ENCODE measurements at places on chromosomes 3 and 15.

DNA sequence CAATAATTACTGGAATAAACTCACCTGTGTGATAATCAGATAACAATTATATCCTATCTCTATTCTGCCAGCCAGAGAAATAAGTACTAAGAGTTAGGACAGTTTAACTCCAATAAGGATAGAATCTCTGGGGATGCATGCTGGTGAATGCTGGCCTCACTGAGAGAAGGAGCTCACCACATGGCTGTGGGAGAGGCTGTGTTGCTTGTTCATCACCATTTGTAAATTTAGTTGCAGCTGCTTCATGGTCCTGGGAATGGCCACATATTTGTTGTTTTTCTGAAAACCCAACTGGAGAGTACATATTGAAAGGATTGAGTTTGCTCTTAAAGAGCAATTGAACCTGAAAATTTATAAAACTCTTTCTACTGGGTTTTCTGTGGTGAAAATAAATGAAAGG lies 207.3 kb downstream of the NECTIN3 start:
- no peak for DNase-seq

DNA sequence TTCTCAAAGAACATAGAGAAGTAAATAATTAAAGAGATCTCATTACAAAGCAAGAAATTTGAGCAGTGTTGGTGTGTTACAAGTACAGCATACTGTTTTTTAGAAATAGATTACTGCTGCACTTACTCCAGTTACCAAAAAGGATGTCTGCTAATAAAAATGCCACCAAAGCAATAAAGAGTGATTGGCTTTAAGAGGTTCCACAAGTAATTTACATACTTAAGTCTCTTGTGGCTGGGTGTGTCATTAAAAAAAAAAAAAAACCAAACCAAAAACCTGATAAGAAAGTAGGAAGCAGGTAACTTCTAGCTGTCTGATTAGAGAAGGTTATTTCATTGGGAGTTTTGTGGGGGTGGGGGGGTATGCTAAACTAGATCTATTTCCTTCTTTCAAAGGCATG lies 15.2 kb downstream of the RAB11A start:
- DNase-seq = no peak

- DNase-seq = no peak
Measured at GRCh38 chr15:51737522-51738305, at the start of gene LYSMD2. LYSMD2 (minus strand) TSS chr15:51737655; CDS start chr15:51737622, 33 bp downstream.

- DNase-seq = no peak
Measured at GRCh38 chr3:63724987-63725386, 72.5 kb downstream of the SNTN start.

DNA sequence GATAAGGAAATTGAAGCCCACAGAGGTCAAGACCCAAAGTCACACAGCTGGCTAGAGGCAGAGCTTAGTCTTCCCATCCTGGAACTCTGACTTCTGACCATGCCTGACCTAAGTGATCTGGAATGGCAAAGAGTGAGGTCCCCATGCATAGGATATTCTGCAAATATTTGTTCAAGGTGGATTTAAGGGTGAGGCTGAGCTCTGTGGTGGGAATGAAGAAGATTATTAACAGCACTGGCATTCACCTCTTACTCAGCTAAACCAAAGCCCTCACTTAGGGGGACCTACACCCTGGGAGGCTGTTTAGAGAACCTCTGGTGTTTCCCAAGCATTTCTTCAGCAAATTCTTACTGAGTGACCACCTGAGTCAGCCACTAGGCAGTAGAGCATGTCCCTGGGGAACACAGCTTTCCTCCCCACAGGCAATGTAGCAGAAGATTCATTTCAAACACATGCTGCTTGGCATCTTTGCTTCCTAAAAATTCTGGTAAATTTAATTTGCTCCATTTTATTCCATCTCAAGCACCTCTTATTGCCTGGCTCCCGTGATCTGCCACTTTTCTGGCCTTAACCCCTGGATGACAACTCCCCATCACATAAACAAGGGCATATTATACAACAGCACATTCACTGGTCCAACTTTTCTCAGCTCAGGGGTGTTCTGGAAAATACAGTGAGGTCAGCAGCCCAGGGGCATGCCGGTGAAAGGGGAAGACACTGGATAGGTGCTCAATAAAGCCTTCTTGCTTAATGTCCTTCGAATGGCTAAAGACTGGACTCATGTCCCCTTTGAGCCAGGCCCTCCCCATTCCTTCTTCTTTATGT lies 176.0 kb downstream of the ABHD5 start:
- DNase-seq = no peak

DNA sequence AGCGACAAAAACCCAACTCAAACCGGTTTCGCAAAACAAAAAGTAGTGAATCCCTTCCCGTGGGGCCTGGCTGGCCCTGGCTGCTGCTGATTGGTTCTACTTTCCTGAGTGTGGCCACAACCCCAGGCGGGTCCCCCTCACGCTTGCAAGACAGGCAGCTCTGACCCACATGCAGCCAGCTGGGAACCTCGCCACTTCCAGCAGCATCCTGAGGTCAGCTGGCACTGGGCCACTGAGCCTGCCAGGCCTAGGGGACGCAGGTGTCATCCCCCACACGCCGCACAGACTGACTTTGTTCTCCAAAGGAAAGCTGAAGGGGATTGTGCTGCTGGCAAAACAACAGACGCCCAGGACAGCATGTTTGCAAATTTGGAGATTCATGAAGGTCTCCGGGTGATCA lies 111.1 kb downstream of the TPRA1 start:
- DNase-seq = no peak

DNA sequence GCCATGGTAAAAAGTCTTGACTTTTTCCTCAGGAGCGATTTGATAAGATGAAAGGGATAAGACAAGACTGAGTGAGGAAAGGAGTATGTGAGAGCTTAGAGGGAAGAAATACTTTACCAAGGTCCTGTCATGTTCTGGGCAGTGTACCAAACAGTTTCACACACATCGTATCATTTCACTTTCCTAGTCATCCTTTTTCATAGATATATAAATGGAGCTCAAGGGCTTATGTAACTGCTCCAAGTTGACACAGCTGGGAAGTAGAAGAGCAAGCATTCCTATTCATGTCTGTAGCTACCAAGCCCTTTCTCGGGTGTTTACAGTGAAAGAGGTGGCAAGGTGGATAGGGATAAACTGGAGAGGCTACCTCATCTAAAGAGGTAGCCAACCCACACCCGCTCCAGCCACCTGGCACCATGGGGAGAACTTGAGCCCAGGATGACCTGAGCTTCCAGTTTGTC lies 57.4 kb downstream of the MRPS25 start:
- no peak for DNase-seq

GRCh38 chr3:62184559-62184958 lies 188.8 kb downstream of the FEZF2 start:
- DNase-seq = no peak

- no peak for DNase-seq
Measured at GRCh38 chr3:6189384-6189783, 671.5 kb upstream of the GRM7 start.

- no peak for DNase-seq
Measured at GRCh38 chr3:32819551-32820348, 2.0 kb downstream of the TRIM71 start.

DNA sequence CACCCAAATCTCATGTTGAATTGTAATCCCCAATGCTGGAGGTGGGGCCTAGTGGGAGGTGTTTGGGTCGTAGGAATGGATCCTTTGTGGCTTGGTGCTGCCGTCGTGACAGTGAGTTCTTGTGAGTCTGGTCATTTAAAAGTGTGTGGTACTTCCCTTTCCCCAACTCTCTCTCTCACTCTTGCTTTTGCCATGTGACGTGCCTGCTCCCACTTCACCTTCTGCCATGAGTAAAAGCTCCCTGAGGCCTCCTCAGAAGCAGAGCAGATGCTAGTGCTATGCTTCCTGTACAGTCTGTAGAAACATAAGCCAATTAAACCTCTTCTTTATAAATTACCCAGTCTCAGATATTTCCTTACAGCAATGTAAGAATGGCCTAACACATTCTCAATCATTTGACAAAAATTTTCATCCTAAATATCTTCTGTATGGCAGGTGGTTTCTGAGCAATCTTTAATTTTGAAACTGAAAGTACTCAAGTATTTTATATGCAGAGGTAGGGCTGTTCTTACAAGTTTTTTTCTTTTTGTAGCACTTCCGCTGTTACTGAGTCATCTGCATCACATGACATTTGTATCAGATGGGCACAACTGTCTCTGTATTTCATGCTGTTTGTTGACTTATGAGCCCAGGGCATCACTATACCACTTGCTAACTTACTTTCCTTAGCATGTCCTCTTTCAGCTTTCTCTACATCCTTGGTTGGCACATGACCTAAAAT lies 8.8 kb downstream of the RPL39L start:
- no peak for DNase-seq

DNA sequence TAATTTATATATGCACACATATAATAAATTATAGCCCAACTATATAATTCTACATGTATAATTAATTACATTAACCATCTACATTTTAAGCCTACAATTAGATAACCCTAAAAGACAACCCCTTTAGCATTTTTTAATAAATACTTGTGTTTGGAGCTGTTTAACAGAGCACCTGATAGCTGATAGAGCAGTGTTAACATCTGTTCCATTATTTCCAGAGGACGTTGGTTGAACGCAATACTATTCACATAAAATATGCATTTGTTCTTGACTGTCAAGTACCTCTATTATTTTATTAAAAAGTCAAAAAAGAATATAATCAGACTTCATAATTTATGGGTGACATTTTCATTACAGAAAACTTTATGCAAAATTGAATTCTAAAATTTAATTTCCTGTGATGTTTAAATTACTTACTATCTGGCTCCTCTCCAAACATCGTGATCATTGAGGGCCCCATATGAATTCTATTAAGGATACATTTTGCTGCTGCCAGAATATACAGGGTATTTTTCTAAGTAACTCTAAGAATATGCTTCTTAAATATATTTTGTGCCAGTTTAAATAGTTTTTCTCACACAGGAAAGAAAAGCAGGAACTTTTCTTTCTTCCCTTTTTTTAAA lies 234.3 kb downstream of the SHOX2 start:
- DNase-seq = no peak

GRCh38 chr15:47184003-47184907 lies 533.0 kb upstream of the SEMA6D start:
- no peak for DNase-seq

DNA sequence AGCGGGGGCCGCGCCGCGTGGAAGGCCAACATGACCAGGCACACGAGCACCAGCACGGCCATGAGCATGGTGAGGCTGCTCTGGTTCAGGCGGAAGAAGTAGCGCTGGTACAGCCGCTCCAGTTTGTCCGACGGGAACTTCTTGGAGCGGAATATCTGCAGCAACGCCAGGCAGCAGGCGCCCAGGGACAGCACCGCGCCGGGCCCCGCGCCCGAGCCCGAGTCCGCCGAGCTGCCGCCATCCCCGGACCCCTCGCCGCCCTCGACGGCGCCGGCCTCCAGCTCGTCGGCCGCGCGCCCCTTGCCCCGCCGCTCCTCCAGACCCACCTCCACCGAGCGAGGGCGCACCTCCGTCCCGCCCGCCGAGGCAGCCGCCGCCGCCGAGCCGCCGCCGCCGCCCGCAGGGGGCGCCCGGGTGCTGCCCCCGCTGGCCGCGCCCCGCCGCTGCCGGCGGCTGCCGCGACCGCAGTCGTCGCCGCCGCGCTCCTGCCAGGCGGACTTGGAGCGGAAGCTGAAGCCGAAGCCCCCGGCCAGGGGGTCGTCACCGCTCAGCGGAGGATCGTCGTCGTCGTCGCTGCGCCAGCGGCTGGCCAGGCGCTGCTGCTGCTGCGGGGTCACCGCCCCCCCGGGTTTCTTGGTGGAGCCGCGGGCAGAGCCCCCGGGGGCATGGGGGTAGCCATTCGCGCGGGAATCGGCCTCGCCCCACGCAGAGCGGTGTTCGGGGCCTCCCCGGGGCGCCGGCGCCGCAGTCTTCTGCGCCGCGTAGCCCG lies 957 bp downstream of the ADCY5 start:
- DNase-seq = no peak

- DNase-seq = peak; percentile 51
Measured at GRCh38 chr15:57720867-57721266, 14.4 kb downstream of the POLR2M start.

DNA sequence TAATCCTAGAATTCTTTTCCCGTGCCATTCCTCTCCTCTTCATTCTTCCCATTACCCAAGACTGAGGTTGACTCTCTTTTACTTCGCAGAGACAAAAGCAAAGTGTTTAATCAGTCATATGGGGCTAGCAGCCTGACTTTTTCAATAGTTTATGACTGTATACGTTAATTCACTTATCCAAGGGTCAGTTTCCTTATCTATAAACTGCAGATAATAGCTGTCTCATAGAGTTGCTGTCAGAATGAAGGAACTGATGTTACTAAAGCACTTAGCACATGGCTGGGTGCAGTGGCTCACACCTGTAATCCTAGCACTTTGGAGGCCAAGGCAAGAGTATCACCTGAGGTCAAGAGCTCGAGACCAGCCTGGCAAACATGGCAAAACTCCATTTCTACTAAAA lies 43.5 kb upstream of the ULK4 start:
- DNase-seq = no peak

- DNase-seq = no peak
Measured at GRCh38 chr3:129628169-129628522, 21.7 kb upstream of the PLXND1 start.

DNA sequence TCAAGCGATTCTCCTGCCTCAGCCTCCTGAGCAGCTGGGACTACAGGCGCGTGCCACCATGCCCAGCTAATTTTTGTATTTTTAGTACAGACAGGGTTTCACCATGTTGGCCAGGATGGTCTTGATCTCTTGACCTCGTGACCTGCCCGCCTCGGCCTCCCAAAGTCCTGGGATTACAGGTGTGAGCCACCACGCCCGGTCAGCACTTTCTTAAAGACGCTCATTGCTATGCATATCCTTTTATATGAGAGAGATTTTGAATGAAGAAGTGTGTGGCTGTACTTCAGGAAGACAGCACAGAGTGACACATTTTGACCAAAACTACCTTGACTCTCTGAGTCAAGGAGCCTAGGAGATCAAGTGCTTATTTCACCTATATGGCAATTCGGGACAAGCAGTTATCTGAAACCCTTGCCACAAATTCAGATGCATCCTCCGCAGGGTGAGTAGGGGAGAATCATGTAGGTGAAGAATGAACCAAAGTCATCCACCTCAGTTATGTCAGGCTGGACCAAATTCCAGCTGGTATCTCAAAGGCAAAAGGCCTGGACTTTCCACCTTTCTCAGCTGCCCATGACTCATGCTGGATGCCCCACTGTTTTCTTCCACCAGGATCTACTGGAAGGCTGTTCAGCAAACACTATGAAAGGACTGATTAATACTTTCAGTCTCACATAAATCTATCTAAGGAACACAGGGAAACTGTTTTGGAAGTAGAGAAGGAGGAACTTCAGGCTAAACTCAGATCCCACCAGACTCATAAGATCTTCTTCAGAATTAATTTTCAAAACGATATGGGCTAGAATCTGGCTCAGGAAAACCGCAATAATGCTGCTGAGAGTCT lies 31.9 kb downstream of the SUSD5 start:
- DNase-seq = no peak

DNA sequence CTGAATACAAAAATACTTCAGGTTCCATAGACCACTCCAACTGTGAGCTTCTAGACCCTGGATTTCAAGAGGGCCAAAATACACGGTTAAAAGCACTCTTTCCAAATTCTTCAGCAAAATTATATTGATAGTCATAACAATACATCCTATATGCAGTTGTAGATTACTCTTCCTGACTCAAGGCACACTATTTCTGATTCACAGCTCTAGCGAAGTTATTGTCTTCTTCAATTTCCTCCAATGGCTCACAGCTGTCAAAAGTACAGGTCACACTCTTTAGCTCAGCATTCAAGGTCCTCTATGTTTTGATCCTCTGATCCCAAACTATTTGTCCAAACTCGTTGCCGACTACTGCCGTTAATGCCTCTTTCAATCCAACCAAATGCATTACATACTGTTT lies 13.5 kb upstream of the CCDC80 start:
- DNase-seq = no peak

- DNase-seq = no peak
Measured at GRCh38 chr3:136184703-136185102, 11.4 kb downstream of the MSL2 start.

Data from urinary bladder (tissue), 4 donors.